Cardiac muscle cell (in vitro differentiated cells and primary cell): ENCODE measurements at places on chromosomes 1 and 21.

DNA sequence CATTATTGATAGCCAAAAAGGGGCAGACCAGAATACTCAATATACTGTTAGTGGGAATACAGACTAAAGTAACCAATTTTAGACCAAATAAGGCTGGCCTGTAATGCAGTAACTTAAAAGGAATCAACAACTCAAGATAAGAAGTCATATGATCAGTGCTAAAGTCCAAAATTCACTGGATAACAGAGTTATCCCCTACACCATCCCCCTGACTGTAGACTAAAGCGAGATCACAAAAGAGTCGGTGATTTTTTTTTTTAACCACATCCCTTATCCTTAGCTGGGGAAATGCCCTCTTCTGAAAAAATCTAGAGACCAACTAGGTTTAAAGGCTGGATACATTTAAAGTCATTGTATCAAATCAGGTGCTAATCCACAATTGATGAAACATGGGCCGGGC is 7.7 kb downstream of the UBR4 start:
- DNase-seq = no peak

DNA sequence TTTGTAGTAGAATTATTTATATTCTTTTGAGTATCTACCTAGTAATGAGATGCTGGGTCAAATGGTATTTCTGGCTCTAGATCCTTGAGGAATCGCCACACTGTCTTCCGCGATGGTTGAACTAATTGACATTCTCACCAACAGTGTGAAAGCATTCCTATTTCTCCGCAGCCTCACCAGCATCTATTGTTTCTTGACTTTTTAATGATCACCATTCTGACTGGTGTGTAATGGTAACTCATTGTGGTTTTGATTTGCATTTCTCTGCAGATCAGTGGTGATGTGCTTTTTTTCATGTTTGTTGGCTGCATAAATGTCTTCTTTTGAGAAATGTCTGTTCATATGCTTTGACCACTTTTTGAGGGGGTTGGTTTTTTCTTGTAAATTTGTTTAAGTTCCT is 15.3 kb upstream of the IL23R start:
- no peak for DNase-seq

DNA sequence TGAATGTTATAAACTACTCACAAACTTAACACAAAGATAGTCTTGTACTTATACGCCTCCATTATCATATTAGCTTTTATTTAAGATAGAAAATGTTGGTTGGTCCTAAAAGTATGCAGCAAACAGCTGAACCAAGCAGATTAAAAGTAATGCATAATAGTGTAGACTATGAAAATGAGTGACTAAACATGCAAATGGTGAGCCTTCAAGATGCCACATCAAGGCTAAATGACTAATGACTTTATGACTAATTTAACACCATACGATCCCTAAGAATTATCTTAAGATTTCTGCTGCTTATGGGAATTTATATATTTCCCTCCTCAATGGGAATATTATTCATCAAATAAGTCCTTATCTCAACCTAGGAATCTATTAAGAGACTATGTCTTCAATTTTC is 4.6 kb downstream of the GPATCH2 start:
- DNase-seq = no peak

DNA sequence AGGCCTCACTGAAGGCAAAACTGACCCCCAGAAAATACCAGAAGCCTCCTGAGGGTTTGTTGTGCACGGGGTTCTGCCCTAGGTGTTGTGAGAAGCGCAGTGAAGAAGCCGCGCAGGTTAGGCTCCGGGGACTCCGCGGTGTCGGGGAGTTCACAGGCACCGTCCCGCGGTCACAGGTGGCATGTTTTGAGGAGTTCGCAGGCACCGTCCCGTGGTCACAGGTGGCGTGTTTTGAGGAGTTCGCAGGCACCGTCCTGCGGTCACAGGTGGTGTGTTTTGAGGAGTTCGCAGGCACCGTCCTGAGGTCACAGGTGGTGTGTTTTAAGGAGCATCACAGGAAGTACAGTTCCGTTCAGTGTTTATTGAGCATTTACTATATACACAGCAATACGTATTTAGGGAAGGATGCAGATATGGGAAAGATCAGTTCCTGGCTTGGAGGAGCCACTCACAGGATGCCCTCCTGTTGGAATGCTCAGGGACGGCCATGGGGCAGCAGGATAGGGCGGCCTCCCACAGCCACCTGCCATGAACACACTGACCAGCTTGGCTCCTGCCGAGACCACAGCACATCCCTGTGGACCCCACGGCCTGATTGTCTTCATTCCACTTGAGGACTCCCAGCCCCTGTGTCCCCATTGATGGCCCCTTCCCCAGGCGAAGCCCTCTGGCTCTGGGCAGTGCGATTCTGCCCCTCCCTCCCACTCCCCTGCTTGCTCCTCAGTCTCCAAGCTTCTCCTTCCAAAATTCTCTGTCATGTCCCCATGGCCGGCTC is 86.0 kb upstream of the VAMP3 start:
- no peak for DNase-seq

GRCh38 chr1:28480308-28480707 is 25.5 kb upstream of the RCC1 start:
- DNase-seq = no peak

DNA sequence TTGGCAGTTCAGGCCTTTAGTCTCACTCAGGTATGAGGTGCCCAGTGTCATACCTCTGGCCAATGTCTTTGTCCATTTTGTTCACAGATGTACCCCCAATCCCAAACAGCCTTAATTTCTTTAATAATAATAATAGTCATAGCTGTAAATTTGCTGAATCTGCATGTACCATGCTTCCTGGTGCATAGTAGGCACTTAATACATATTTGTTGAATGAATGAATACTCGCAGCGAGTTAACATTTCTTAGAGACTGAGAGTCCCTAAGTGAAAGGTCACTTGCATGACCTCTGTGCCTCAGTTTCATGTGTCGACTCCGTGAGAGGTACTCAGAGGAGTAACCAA is 12.5 kb downstream of the ALPL start:
- no peak for DNase-seq
